ENCODE measurements at places on chromosomes 6 and 20.

- DNase-seq: no peak
Observed at GRCh38 chr6:166057431-166057830, 110.2 kb downstream of the TBXT start.

DNA sequence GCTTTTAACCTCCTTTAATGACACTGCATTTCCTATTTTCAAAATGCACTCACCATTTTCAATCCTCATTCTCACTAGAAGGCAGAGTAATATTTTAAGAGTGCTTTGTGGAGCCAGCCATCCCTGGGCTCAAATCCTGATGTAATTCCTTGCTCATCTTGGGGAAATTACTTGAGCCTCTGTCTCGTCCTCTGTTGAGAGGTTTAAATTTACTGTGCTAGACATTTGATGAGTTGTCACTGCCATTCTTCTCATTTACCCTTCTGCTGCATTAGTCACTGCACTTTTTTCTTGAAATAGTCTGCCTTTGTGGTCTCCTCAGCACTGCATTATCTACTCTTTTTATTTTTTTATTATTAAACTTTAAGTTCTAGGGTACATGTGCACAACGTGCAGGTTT lies 150.0 kb upstream of the HDDC2 start:
- no peak for DNase-seq

GRCh38 chr6:168368936-168369335 lies 49.4 kb upstream of the DACT2 start:
- DNase-seq: no peak

- peak; percentile 68 for DNase-seq
Observed at GRCh38 chr6:7424967-7425807, 35.6 kb downstream of the RIOK1 start.

GRCh38 chr6:126821706-126822105 lies 296.8 kb upstream of the RSPO3 start:
- DNase-seq: no peak

GRCh38 chr6:11245381-11246256 lies 13.2 kb upstream of the NEDD9 start:
- DNase-seq: no peak

- no peak for DNase-seq
Observed at GRCh38 chr6:111784433-111784832, 88.8 kb downstream of the FYN start.

GRCh38 chr6:85490516-85491248 lies 40.8 kb downstream of the NT5E start:
- DNase-seq: no peak

- no peak for DNase-seq
Observed at GRCh38 chr6:42616716-42617115, 52.9 kb downstream of the UBR2 start.

GRCh38 chr20:58453391-58453790 lies 61.8 kb downstream of the APCDD1L start:
- DNase-seq: no peak

DNA sequence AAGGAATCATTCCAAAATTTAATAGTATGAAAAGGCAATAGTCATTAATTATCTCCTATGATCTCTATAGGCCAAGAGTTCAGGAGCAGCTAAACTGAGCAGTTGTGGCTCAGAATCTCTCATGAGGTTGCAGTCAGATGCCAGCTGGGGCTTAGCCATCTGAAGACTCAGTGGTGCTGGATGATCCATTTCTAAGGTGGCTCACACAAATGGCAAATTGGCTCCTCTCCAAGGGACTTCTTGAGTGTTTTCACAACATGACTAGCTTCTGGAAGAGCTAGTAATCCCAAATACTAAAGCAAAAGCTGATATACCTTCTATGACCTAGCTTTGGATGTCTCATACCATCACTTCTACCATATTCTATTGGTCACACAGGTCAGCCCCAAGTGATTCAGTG lies 104.2 kb downstream of the HAO1 start:
- no peak for DNase-seq

- DNase-seq: no peak
Observed at GRCh38 chr6:151782560-151782959, 24.9 kb upstream of the ESR1 start.

DNA sequence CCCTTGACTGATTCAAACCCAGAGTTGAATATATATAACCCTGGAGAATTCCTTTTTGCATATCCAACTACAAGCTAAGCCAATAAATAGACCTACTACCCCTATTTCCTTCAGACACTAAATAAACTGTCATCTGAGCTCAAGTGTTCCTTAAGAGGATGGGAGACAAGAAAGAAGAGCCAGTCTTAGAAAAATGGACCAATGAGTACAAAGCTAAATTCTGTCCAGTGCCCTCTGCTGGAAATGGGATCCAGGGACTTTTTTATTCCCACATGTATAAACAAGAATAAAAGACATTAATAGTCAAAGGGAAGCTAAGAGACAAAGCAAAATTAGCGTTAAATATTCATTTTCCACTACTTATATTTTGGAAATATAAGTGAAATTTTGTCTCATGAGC lies 4.8 kb downstream of the PPP1R10 start:
- no peak for DNase-seq

- peak; percentile 26 for DNase-seq
Observed at GRCh38 chr6:114419175-114419574, 76.4 kb upstream of the HS3ST5 start.

DNA sequence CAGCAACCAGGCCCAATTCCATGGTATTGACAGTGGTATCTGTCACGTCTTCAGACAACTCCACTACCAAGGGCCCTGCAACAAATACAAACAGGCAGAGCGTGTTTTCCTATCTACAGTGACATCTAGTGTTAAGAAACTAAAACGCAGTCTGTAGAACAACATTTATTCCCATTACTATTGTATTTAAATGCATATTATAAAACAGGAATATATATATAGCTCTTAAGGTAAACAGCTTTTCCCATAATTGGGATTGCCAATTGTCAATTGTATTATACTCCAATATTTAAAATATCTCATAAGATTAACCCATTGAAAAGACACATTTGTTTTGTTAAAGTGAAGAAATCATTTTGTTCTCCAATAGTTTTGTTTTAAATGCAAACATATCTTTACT lies 97.2 kb downstream of the KIF16B start:
- DNase-seq: peak; percentile 50

- DNase-seq: no peak
Observed at GRCh38 chr6:81838724-81839426, 86.4 kb upstream of the TENT5A start.

- DNase-seq: no peak
Observed at GRCh38 chr20:16385891-16386290, 187.4 kb downstream of the KIF16B start.

DNA sequence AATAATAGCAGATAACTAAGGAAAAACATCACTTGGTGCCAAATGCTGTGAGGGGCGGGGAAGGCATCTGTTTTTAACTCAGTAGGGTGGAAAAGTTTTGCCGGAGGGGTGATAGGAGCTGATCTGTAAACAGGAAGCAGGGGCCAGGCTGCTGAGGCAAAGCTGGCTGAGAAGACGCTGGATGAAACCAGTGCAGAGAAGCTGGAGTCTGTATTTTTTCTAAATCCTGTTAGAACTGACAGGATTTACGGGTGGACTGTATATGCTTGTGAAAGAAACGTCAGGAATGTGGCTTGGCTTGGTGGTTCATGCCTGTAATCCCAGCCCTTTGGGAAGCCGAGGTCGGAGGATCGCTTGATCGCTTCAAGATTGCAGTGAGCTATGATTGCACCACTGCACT lies 5.6 kb downstream of the PCMTD2 start:
- no peak for DNase-seq

- no peak for DNase-seq
Observed at GRCh38 chr6:46963626-46964025, 41.9 kb upstream of the ADGRF5 start.

DNA sequence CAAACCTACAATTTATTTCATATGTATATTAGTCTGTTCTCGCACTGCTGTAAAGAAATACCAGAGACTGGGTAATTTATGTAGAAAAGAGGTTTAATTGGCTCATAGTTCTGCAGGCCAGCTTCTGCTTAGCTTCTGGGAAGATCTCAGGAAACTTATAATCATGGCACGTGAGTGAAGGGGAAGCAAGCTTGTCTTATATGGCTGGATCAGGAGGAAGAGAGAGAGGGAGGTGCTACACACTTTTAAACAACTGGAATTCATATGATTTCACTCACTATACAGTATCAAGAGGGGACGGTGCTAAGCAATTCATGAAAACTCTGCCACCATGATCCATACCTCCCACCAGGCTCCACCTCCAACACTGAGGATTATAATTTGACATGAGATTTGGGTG lies 29.9 kb downstream of the PHACTR2 start:
- no peak for DNase-seq

GRCh38 chr6:129651291-129651691 lies 58.7 kb downstream of the ARHGAP18 start:
- DNase-seq: peak; percentile 48

- no peak for DNase-seq
Observed at GRCh38 chr6:99270826-99271225, 78.6 kb downstream of the FAXC start.

- DNase-seq: no peak
Observed at GRCh38 chr20:57714409-57715267, 4.8 kb upstream of the PMEPA1 start.

DNA sequence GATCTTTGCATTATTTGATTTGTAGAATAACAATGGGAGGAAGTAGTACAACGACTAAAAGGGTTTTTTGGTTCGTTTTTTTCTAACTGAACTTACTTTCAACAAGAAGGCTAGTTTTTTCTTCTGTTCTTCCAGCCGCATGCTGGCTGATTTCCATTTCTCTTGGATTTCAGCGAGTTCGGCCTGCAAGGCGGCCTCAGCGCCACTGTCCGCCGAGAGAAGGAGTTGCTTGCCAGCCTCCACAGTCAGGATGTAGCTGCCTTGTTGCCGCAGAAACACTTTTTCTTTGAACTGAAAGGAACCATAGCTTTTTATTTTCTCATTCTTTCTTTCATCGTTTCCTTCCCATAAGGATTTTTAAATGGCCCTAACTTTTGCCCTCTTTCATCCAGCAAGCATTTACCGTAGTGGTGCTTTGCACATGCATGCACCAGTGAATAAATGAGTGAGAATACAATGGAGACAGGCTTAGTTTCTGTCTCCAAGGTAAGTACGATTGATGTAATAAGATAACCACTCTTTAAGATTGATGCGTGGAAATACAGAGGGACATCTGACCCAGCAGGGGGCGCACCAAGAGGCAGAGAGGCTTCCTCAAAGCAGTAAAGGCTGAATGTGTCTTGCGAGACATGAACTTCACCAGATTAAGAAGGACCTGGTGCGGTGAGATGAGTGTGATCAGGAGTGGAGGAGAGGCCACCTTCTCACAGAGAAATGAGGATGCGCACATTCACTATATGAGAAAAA lies 398.8 kb downstream of the ESR1 start:
- DNase-seq: peak; percentile 12

DNA sequence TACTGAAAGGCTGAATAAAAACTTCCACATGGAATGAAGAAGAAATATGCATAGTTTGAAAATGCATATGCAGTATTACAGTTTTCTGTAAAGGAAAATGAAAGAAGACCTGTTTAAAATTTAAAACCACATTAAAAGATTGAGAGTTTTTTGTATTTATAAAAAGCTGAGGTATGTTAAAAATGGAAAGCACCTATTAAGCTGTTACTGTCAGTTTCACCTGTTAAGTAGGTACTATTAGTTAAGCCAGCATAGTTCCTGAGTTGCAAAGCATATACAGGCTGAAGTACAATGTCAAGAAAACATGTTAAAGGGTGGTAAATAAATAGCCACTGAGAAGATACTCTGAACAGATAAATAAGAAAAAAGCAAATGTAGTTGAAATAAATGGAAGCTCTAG lies 69.9 kb downstream of the ATXN1 start:
- no peak for DNase-seq

- no peak for DNase-seq
Observed at GRCh38 chr20:19995220-19995863, 21.8 kb upstream of the NAA20 start.

DNA sequence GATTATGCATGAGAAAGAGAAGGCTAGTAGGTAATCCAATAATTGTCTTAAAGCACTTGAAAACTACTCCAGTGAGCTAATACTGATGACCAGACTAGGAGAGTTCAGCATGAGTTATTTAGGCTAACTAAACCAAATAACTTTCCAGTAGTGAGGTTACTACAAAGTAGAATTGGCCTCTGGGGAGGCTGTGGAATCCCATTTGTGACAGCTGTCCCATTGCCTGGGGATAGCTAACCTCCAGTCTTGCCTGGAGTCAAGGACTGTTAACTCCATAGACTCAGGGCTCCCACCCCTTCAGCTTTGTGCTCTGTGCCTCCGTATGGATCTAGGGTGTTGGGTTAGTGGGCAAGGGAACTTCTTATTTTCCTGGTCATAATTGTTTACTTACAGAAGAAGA lies 51.0 kb downstream of the KCNQ5 start:
- DNase-seq: no peak

DNA sequence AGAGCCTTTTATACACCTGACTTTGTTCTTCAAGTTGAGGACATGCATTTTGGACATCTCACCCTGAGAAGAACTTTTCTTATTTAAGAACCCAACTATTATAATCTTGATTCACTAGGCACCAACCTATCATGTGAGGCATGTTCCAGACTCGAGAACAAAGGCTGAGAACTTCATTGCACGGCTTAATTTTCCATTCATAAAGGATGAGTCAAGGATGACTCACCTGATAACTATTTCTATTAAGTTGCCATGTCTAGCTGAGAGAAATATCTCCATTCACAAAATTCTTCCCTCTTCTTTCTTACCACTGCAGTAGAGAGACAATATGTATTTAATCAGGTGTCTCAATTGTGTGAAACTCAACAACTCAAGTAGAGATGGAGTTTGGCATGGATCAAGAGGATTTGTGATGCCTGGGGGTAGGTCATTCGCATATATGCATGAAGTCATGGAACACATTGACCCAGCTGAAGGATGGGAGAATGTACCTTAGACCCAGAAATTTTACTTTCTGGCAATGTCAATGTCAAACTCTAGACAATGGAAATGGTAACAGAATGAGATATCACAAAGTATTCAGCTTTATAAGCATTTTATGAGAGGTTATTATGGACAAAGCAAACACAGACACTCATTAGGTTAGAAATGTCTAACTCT lies 208.7 kb upstream of the PRND start:
- DNase-seq: no peak

DNA sequence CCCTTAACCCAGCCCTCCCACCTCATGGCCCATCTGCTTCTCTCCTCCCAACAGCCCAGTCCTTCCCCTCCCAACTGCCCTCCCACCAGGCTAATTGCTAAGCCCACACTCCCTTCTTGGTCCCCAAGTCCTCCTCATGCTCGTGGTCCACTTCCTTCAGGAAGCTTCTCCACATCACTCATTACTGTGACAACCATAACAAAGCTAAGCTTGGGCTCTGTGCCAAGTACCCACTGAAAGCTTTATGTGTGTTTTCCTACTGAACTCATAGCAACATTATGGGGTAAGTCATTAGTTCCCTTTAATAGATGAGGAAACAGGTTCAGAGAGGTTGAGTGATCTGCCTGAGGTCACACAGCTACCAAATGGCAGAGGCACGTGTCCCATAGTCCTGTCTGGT lies 16.2 kb downstream of the FRS3 start:
- DNase-seq: no peak

- no peak for DNase-seq
Observed at GRCh38 chr6:15063253-15063853, 182.5 kb upstream of the JARID2 start.

All from HuH-7 (cell line).